ENCODE measurements at places on chromosomes 13 and 19.

DNA sequence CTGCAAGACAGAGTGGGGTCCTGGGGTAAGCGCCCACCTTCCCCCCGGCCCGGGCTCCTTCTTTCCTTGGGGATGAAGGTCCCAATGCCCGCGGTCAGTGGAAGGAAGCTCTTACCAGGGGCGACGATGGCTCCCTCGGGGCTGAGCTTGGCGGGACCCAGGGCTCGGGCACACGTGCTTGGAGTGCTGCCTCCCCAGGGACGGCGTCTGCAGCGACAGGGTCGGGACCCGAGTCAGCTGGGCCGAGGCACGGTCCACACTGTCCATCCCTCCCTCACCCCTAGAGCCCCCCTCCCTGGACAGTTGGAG lies 3.5 kb downstream of the JSRP1 start:
- no peak for DNase-seq

DNA sequence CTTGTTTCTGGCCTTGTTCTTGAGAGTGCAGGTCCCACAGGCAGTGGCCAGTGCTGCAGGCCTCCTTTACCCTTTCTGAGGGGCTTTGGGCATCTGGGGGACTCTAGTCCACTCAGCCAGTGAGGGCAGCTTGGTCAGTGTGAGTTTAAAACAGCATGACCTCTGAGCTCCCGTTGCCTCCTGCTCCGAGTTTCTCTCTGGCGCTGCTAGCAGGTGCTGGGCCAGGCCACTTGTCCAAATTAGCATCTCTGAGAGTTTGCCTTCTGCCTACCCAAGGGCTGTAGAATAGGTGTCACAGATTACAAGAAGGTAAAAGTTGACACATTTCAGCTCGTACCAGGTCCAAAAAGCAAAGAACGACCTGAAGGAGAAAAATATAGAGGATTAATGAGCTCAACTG lies 105.9 kb downstream of the SIPA1L3 start:
- DNase-seq: no peak

GRCh38 chr19:13557756-13558398 lies 51.6 kb upstream of the CACNA1A start:
- DNase-seq: peak; percentile 9

DNA sequence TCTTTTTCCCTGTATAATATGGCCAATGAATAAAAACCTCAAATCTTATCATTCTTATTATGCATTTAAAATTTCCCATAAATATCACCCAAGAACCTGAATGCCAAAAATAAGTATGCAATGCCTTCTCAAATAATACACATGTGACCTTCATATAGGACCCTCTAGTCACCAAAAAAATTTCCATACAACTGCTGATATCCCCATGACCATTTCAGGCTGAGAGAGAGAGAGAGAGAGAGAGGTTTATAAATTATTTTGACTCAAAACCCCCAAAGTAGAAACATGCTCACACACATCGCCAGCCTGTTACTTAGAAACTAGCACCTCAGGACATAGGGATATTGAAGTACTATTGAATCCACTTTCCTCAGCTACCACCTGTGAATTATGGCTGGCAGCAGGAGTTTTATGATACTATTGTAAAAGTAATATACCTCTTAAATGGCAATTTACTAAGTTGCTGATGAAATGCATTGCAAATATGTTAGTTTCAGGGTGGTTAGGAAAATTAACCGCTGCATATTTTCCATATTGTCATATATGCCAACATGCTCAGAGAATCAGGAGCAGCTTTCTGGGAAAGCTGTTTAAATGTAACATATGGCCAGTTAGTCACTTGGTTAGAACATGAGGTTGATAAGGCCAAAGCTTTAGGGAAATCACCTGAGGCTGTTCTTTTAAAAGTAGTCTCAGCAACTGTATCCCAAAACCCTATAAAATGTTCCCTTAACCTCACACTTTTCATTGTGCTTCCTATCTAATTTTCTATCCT lies 230.8 kb downstream of the DCT start:
- DNase-seq: no peak

GRCh38 chr19:38588041-38588440 lies 29.7 kb downstream of the MAP4K1 start:
- no peak for DNase-seq

- DNase-seq: no peak
These were observed 370.2 kb downstream of the KCTD12 start for GRCh38 chr13:76516013-76516412.
